Mucosa of gallbladder (tissue), 1 donor: ENCODE measurements at places on chromosomes 2 and 18.

DNA sequence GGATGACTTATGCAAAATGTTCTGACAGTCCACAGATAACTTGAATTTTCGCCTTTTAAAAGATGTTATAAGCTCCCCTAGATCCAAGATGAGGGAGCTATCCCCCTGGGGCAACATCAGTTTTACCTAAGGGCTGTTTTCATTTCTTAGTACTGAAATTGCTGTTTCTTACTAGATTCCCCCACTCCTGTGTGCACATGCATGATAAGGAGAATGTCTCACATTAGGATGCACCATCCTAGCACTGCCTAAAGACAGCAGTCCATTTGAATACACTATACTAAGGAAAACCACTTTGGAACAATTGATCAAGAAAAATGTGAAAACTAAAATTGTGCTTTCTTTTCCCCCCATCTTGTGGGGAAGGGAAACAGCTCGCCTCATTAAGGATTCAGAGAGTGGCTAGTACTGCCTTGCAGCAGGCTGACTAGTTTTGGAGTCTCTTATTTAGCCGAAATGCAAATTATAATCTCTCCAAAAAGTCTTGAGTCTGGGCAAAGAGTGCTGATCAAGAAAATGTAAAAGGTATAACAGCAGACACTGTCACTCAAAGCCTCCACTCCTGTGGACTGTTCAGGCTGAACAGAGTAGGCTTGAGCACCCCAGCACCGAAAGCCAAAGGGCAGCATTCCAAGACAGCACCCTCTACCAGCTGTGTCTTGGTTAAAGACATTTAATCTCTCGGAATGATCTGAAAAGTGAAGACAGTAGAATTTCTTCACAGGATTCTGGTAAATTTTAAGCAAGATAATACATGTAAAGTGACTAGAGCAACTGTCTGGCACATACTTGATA is 65.0 kb downstream of the ZNF385B start:
- DNase-seq: no peak

DNA sequence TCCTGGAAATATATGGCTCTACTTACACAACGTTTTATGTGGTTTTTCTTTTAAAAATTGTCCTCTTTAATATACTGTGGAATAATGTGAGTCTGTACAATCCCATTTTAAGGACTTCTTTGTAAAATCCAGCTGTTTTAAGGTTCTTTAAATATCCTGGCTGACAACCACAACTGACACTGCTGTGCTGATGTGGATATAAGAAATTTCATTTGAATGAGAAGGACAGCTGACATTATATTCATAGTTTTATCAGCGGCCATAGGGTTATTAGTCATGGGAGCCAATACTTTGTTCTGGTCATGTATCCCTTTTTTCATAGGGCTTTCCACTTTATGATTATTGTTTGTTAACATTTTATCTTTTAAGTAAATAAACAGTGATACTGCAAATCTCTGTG is 169.5 kb downstream of the CAMKMT start:
- DNase-seq: no peak

DNA sequence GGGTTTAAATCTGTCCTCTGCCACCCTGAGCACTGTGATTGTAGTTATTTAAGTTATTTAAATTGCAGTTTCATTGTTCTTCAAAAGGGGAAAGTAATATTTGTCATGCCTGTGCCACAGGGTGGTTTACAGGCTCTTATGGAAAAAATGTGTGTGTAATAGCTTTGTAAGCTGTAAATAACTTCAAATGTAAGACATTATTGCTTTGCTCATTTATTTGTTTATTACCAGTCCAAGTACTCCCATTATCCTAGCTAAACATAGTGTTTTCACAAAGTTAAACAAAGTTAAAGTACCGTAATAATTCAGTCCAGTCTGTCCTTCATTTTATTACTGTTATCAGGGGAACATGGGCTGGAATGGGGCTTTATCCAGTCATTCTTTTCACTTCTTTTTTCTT is 43.4 kb upstream of the IGFBP2 start:
- DNase-seq: no peak

DNA sequence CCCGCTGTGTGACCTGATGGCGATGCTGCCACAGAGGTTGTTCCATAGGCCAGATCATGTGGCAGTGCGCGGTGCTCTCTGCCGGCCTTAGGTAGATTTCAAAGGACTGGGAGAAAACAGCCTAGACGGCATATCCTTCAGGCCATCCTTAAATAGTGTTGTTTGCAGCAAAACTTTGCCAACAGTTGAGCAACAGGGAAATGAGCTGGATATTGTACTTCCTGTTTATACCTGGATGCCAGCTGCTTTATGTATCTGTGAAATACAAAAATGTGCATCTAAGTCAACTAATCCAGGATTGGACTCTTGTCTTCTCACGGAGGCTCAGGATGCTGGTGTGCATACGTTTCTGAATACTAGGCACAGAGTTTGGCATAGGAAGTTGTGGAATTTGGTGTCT is 107.1 kb downstream of the EML6 start:
- DNase-seq: no peak

- no peak for DNase-seq
Measured at GRCh38 chr2:240981871-240982800, 16.3 kb upstream of the SNED1 start.

DNA sequence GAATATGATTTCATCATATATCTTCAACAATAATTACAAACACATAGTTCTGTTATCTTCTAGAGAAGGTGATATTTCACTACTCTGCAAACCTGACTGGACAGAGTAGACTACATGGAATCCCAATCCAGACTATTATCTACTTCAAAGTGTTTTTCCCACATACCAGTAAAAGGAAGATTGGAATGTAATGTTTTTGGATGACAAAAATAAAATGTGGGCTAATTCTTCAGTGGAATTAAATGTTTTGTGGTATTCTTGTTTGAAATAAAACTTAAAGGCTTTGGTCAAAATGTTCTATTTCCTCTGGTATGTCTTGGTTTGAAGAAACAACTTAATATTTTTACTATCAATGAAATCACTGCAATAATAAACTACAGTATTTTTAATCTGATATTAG is 22.1 kb downstream of the COL5A2 start:
- no peak for DNase-seq

DNA sequence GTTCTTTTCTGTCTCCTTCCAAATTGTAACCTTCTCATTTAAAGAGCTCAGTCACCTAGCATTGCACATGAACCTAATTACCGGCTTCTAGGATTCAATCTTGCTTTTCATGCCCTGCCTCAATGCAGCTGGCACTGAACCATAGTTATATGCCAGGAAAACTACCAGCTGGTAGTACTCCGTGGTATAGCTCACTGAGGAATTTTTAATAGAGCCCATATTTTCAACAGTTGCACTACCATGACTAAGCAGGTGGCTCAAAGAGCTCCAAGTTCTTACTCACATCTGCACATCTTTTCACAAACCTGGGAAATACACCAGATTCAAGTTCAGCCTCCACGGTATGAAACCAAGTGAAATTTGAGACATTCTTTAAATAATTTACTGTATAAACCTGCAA is 363.5 kb downstream of the GRB14 start:
- DNase-seq: no peak

DNA sequence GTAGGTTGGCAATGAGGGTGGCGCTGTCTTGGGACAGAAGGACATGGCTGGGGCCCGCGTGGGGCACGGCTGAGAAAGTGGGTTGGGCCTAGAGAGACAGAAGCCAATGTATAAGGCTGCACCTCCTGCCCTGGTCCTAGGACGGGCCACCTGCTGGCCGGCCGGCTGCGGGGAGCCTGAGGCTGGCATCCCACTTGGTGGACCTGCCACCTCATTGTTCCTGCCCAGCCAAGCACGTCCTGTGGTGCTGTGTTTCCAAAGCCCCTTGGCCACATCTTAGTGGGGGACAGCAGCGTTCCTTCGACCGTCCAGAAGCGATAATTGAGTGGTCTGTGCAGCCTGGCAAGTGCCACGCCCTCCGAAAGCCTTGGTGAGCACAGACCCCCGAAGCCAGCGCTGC is 223.9 kb downstream of the LDLRAD4 start:
- DNase-seq: no peak

DNA sequence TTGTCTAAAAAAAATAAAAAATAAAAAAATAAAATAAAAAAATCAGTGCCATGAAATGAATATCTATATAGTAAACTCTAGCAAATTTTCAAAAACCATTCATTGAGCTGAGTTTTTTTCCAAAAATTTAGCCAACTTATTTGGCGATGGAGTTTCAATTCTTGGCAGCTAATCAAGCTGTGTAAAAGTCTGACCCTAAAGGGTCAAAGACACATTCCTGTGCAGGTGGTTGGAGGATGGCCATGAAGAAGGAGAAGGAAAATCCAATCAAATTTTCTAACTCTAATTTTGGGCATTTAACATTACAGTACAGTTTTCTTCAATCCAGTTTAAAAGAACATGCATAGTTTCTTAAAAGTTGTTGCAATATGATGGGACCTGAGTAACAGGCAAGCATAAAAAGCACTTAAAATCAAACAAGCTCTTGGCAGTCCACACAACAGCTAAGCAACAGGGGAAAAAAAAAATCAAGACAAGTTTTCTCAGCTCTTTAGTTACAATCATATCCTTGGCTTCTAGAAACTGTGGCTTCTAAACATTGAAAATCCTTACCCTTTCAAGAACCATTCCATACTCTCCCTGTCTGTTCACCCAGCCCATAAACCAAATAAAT is 54.5 kb downstream of the ACVR1 start:
- no peak for DNase-seq

DNA sequence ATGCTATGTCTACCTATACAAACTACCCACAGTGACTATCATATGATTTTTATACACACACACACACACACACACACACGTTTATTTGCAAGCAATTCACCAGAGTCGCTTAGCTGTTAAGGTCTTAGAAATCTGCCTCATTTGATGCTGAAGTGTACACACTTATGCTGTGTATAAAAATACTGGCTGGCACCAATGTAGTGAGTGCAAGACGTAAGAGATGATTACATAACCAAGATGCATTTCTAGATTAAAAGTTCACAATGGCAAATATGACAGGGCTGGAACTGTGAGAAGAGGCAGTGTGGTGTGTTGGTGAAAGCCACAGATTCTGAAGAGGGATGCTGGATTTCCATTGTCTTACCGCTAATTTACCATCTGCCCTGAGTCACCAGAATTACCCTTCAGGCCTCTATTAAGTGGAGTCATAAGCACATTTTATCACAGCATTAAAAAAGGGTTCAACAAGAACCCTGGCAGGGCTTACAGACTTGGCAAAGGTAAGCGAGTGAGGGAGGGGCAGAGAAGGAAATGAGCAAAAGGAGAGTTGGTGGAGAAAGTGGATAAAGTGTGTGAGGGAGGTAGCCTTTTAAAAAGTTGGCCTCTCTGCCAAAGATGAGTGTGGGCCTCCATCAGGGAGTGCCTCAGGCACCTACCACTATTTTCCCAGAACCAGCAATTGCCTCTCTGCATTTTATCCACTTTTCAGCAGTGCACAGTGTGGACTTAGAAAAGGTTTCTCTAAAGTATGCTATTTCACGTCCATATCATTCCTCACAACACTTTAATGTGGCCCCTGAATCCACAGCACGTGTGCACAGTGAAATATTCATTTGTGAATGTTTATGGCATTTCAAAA is 21.5 kb downstream of the MEIS1 start:
- DNase-seq: no peak

- DNase-seq: no peak
Measured at GRCh38 chr2:14615760-14616159, 16.8 kb upstream of the LRATD1 start.
